Fibroblast of skin of back (primary cell): ENCODE measurements at places on chromosomes 13 and 19.

- no peak for DNase-seq
Observed at GRCh38 chr13:74388626-74389025, 254.4 kb upstream of the KLF12 start.

- DNase-seq, result no peak
Observed at GRCh38 chr13:73292127-73292526, 233.3 kb downstream of the KLF5 start.

- no peak for DNase-seq
Observed at GRCh38 chr13:112102243-112102642, 35.3 kb downstream of the SOX1 start.

DNA sequence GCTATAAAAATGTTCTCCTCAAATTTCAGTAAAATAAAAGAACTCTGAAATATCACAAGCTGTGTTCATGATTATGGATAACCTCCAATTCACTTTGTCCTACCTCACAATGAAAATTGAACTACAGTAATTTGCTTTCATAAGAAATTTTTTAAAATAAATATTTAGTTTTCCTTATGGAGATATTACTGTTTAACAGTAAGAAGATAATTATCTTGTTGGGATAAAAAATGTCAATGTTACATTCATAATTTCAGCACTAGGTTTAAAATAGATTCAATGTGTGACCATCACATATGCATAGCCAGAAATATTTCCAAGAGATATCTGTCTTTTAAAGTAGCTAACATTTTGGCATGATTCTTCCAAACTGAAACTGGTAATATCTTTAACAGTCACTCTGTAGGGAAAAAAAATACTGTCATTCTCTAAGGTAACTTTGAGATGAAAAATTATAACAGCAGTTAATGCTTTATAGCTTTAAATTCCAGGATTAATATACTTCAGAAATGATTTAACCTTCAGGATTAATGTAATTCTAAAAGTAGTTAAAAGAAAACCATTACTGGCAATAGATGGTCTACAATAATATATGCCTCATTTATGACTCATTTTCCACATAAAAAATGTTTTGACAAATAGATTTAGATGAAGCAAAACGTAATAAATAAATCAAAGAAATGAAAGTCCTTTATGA is 91.3 kb downstream of the SPRY2 start:
- no peak for DNase-seq
